ENCODE measurements at places on chromosomes 2 and 18. TPM values are rescaled to one million over a fixed set of nuclear protein-coding genes. Genes with fewer than 3 reads are reported as not detected.

The ZSCAN30 gene
- 5.5 TPM for total RNA-seq

The KIAA2012 gene
- total RNA-seq, result 0.30 TPM

The TMX3 gene
- total RNA-seq, result 15.6 TPM

The POMC gene
- 0.33 TPM for total RNA-seq

The CERKL gene
- not detected for total RNA-seq
